ENCODE measurements at places on chromosomes 2 and 18.

DNA sequence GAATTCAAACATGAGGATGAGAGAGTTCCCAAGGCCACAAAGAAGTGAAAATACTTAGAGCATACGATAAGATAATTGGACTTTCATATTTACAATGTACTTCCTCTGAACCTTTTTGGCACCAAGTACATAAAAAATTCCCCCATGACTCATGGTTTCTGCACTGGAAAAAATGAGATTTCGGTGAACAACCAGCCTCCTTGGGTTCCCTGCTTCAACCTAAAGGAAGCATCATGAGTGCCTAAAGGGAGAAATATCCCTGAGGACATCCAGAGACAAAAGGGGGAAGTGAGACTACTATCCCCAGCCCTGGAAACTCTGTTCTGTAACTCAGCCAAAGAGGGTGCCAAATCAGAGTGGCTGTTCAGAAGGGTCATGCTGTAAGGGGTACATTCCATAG lies 562.7 kb upstream of the SLC39A10 start:
- DNase-seq = no peak

GRCh38 chr2:70525032-70525431 lies 28.6 kb downstream of the TGFA start:
- no peak for DNase-seq

- no peak for DNase-seq
Observed at GRCh38 chr2:75074228-75074627, 115.8 kb downstream of the POLE4 start.

DNA sequence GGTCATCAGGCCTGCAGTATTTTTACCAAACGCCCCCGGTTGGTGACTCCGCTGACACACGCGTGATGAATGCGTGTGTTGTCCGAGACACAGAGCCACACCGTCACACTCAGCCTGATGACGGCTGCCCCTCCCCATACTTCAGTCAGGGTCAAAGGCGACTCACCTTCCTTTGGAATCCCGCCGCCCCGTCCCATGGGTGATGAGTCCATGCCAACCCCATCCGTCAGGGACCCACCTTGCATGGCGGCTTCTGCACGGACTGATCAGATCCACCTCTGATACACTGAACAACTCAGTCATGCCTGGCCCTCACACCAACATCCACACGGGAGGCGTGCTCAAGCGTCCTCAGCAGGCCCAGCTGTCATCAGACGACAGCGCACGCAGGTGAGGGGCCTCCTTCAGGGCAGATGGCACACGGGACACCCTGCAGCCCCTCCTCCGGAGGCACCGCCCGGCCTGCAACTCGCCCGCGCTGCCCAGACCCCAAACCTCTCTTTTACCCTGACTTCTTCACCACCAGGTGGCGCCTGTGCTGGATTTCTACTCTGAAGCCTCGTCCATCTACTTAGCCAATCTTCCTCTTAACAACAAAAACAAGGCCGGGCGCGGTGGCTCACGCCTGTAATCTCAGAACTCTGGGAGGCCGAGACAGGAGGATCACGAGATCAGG lies 89.2 kb downstream of the ZNF516 start:
- peak; percentile 14 for DNase-seq

DNA sequence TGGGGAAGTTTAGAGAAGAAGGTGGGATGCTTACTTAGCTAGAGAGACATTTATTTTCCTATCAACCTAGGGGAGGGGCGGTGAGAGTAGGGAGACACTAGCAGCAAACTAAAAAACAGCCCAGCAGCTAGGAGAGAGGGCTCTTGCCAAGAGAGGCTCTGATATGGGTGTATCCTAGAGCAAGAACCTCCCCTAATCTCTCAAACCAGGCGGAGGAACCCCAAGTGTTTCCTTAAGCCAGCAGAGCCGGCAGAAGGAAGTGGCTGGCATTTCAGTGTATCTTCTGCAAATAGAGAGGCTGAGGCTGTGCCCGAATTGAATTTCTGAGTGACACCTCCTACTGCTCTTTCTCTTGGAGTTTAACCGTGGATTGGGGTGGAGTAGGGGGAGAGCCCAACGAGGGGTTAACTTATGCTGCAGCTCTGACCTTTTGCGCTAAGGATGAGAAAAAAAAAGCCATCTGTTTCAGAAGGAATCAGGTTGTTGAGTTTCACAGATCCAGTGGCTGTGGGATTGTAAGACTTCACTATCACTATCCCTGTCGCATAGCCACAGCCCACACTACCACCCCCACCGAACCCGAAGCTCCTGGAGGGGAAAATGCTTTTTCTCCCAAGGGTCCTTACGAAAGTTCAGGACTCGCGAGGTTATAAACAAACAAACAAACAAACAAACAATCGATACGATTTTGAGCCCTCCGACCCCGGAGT lies 1.4 kb downstream of the ST8SIA5 start:
- no peak for DNase-seq

- no peak for DNase-seq
Observed at GRCh38 chr2:224401641-224402342, at the start of gene FAM124B. FAM124B (minus strand) TSS chr2:224402107; CDS start chr2:224401768, 339 bp downstream.

DNA sequence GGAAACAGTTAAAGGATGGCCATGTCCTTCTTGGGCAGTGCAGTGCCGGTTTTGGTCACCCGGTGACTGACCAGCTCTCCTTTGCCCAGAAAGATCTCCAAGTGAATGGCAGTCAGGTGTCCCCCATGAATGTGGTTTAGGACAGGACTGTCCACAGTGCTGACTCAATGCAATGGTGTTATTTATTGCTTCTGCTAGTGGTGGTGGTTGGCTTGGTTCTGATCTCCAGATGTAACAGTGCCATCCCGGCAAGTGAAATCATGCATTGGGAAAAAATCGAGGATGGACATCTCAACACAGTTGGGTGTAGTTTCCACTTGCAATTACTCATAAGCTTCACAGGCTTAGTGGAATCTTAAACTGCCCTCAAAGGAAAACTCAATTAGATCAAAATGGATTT lies 81.9 kb downstream of the TGOLN2 start:
- DNase-seq = no peak

DNA sequence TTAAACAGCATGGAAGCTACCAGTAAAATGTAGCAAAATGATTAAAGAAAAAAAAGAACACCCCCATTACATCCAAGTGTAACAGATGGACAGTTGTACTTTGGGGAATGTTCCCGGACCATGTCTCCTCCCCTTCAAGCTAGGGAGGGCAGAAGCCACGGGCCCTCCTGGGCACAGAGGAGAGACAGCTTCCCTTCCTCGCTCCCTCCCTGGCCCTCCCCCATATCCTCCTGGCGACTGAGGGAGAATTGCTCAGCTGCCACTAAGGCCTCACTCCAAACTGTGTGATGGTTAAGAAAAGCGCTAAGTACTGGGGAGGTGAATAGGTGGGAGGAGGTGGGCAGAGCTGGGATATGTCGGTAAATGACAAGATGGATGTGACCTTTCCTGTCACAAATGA lies 358.0 kb downstream of the HRH4 start:
- no peak for DNase-seq

- DNase-seq = no peak
Observed at GRCh38 chr2:71546275-71546638, 92.9 kb downstream of the DYSF start.

DNA sequence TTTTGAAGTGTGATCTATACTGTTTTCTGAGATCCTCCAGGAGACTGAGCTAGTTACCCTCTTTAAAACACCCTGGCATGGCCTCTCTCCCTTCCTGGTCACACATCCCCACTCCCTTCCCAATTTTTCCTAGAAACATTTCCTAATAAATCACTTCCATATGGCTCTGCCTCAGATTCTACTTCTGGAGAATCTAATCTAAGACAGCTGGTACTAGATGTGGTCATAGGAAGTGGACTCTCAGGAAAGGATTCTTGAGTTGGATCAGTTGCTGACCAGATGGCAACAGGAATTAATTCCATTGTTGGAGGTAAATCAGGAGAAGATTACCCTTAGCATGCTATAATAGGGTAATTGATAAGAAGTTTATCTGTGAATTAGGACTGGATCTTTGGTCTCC lies 310.5 kb downstream of the SATB2 start:
- DNase-seq = no peak

DNA sequence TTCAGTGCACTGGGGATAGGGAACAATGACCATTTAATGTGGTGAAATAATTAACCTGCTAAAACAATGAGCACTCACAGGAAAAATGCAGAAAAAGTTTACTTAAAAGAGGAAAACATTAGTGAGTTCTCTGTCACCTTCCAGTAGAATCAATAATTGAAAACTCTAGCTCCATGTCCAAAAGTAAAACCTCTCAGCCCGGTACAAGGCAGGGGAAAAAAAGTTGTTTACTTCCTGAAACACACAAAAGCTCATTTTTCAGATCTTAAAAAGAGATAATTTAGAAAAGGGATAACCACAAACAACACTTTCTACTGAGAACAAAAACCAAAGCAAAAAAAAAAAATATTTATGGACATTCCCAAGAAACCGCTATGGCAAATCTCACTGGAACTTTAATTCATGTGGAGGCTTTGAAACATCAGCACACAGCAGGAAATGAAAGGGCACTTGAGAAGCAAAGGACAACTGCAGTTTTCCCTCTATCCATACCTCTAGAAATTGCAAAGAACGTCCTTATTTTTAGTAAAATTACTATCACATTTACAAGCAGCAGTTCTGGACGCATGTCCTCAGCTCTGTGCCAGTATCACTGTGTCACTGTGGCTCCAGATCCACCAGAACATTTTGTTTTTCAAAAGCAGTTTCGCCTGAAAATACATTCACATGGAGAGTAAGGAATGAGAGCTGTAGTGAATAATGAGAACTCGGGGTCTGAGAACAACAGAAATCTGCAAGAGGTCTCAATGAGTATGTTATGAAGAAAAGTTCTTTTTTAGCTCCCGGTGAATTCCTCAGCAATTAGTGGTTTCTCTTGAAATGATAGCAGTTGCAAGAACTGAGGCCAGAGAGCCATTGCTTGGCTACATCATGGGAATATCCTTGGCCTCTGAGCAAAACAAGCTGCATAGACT lies 44.7 kb upstream of the DNAH7 start:
- no peak for DNase-seq

- no peak for DNase-seq
Observed at GRCh38 chr2:24203787-24204150, 28.9 kb downstream of the FAM228A start.

- no peak for DNase-seq
Observed at GRCh38 chr2:181058378-181059269, 78.2 kb downstream of the UBE2E3 start.

DNA sequence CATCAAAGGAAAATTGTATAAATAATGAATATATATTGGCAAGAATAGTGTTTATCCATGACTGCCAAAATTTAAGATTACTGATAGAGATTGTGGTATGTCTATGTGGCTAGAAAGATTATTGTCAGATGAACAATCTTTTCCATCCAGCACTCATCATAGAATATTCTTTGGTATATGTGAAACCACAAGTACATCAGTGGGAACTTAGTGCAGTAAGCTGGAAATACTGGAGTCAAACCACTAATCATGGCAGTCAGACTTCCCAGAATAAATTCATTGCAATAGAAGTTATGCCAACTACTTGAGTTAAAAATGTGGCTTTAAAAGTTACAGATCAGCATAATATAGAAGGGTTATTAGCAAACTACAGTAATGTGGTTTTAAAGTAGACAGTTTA lies 310.3 kb downstream of the GULP1 start:
- no peak for DNase-seq

- DNase-seq = no peak
Observed at GRCh38 chr2:105323111-105323510, 6.4 kb downstream of the TGFBRAP1 start.

- DNase-seq = no peak
Observed at GRCh38 chr18:46842583-46842982, 74.7 kb downstream of the PIAS2 start.

GRCh38 chr2:9266711-9267110 lies 60.1 kb downstream of the ASAP2 start:
- DNase-seq = no peak

DNA sequence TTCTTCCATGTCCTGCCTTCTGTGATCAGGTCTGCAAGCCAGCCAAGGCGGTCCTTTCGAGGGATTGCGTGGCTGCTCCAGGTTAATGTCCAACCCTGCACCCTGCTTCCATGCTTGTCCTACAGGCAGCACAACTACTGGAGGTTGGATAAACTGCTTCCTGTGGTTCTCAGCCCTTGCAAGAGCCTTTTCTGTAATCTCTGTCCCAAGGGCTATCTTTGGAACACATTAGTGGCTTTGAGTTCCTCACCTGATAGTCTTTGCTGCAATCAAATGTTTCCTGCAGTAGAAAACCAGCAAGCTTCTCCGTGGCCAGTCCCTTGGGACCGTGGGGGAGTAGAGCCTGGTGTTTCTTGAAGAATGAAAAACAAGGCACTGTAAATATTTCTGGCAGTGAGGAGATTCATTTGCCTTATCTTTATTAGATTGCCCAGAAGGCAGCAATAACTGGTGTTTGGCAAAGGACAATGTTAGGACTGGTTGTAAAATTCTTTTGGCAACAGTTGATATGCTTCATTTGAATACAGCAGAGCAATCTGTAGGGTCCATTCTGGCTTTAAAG lies 214.4 kb downstream of the FHOD3 start:
- DNase-seq = no peak

GRCh38 chr2:6960659-6961058 lies 43.4 kb downstream of the RNF144A start:
- no peak for DNase-seq

DNA sequence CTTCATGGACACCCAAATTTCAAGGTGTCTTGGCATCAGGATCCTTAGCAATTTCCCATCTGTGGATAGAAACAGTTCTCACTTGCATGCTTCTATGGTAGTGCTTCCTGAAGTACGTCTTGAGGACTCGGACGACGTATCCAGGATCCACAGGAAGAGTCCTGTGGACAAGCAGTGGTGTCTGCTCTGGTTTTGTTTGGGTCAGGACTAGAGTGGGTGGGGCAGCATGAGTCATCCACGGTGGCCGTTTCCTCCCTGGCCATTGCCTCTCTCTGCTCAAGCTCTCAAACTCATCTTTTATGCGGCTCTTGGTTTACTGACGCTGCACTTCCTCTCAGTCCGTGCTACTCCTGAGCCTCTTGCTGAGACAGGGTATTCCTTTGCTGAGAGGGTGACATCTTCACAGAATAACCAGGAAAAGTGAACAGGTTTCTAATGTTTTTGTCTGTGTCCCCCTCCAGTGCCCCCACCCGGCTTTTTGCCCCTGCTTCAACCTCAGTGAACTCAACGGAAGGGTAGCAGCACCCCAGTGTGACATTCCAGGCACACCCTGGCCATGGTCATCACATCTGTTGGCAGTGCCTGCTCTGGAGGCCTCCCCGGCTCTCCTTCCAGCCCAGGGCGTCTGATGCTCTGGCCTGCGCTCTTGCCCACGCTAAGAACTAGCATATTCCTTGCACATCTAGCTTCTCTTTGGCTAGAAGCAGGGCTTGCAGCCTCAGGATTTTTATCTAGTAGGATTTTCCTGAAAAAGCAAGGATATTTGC lies 62.2 kb downstream of the ARMC9 start:
- no peak for DNase-seq

DNA sequence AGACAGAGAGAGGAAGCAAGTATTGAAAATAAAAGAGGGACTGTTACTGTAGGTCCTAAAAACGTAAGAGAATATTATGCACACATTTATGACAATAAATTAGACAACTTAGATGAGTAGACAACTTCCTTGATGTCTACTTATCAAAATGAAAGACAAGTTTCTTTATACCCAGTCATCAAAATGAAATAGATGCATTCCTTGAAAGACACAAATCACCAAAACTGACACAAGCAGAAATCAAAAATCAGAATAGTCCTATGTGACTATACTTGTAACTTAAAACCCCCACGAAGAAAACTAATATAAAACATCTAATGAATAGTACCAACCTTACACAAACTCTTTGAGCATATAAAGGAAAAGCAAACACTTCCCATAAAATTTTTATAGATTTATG lies 14.5 kb downstream of the RTN4 start:
- no peak for DNase-seq

- no peak for DNase-seq
Observed at GRCh38 chr2:232492236-232492848, 4.7 kb upstream of the ECEL1 start.

GRCh38 chr2:37011130-37011529 lies 44.8 kb upstream of the STRN start:
- DNase-seq = no peak
